ENCODE measurements at places on chromosomes 12 and 14. TPM values are rescaled to one million over a fixed set of nuclear protein-coding genes. Genes with fewer than 3 reads are reported as not detected.
A peak's percentile ranks its signal among the peaks of the same experiment; 100 is the strongest.

DNA sequence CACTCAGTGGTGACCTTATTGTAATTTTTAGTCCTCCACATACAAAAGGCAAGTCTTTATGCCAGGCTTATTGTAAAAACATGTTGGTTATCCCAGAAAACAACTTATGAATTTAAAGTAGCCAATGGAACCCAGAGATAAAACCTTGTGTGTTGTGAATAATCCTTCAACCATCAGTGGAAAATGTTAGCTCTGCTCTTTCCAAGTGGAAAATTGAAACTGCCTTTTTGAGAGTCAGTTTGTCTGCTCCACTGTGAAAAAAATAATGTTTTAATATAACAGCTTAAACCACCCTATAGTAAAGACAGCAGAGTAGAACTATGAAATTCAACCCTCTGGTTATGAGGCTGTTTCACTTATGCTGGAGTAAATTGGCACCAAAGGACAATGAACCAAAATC is 112.0 kb downstream of the TTLL5 start:
- DNase-seq = no peak

- DNase-seq = no peak
Observed at GRCh38 chr12:80901661-80902060, 36.1 kb downstream of the LIN7A start.

DNA sequence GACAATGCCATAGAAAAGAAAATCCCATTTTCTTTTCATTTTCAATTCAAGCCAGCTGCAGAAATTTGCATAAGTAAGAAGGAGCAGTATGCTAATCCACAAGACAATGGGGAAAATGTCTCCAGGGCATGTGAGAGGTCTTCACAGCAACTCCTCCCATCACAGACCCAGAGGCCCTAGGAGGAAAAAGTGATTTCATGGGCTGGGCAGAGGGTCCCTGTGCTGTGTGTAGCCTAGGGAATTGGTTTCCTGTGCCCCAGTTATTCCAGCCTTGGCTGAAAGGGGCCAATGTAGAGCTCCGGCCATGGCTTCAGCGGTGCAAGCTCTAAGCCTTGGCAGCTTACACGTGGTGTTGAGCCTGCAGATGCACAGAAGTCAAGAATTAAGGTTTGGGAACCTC is 211.4 kb downstream of the CCDC59 start:
- no peak for DNase-seq

GRCh38 chr12:29380536-29381523 is at the start of gene ERGIC2:
Gene ERGIC2, minus strand, starts transcription at chr12:29381172. Its CDS starts 9,539 bp downstream, at chr12:29371633.
- DNase-seq = peak; percentile 86

DNA sequence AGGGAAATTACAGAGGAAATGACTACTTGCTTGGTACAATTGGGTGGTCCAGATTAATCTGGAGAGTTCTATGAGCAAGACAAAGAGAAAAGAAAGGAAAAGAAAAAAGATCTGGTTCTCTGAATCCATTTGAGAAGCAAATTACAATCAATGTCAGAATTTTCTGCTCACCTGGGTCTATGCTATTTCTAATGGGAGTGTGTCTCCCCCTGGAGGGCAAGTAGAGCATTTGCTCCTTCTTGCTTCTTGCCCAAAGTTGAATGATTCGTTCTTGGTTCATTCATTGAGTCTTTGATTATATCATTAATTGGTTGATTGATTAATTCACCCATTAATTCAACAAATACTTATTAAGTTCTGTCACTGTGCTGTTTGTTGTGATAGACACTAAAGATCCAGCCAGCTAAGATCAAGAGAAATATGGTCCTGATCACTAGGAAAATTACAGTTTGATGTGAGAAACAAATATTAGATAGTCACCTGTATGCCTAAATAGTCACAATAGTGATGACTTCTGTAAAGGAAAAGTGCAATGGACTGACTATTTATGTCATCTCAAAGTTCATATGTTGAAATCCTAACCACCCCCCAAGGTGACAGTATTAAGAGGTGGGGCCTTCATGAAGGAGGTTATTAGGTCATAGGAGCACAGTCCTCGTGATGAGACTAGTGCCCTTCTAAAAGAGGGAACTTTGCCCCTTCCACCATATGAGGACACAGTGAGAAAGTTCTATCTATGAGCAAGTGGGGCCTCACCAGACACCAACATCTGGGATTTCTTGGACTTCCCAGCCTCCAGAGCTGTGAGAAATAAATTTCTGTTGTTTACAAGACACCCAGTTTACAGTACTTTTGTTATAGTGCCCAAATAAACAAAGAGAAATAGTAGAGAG is 8.0 kb upstream of the ASB8 start:
- peak; percentile 35 for DNase-seq

DNA sequence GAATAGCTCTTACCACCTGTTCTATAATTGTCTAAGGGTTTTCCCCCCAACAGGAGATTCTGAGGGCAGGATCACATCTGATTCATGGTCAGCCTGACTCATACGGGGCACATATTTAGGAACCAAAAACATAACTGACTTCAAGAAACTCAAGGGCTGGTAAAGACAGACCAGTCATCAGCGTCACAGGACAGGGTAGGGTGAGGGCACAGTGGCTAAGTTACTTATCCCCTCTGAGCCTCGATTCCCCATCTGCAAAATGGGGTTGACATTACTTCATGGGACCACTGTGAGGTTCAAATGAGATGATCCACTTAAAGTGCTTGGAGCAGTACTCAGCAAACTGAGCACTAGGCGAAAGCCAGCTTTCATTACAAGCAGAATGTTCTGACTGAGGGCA is 606 bp downstream of the CINP start:
- DNase-seq = peak; percentile 28

DNA sequence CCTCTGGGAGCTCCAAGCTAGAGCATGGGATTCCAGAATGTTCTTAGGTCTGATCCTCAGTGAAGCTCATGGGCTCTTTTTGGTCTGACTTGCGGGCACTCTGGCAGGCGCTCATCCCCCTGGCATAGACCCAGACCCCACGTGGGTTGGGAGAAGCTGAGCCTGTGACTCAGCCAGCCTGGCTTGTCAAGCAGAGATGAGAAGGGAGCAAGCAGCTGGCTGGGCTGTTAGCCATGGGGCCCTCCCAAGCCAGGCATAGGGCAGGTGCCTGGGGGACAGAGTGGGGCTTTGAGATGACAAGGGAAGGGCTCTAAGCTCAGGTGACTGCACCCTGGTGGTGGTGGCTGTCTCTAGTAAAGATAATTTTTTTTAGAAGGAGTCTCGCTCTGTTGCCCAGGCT is 80.3 kb upstream of the NOS1 start:
- no peak for DNase-seq

- DNase-seq = no peak
Observed at GRCh38 chr14:64963611-64964010, 8.5 kb downstream of the RAB15 start.

DNA sequence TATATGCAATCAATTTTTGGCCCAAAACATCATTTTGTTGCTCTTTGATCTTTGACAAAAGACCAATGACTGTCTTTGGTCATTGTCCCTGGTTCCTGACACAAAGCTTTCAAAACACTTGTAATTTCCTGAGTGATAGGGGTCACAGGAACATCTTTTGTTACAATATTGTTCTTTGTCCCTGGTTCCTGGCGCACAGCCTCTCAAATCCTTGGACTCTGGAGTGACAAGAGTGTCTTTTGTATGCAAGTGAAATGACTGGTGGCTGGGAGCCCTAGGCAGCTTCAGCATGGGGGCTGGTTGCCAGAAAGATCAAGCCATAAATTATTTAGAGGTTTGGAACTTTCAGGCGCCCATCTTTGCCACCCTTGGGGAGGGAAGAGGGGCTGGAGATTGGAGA is 53.9 kb downstream of the DNAH10 start:
- no peak for DNase-seq

GRCh38 chr12:56385873-56386272 is 23.2 kb upstream of the APOF start:
- DNase-seq = no peak

DNA sequence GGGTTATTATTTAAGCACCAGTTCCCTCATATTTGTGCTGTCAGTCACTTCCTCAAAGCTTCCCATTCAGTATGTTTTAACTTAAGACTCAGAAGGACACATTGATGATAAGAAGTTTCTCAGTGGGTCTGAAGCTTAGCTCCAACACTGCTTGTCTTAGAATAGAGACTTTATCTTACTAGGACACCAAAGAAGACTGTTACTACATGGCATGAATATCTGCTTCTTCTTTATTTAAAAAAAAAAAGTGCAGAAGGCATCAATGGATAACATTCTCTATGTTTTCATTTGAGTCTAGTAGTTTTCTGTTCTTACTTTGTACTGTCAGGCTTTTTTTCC is 404.2 kb downstream of the DAD1 start:
- no peak for DNase-seq

- DNase-seq = no peak
Observed at GRCh38 chr14:70514168-70515069, 20.4 kb downstream of the ADAM20 start.

DNA sequence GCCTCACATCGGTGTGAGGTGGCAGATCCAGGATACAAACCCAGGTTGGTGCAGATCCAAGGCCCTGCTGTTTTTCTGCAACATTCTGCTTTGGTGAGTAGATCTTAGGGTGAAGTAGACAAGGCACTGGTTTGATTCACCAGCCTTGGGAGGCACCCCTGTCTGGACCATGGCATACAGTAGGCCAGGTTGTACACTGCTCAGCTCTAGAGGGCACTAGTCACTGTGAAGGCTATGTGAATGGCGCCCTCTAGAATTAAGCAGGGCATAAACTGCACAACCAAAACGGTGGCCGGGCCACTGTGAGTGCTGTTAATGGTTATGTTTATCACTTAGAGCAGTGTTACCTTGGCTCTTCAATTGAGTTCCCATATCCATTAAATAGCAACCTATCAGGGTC is 280.6 kb upstream of the PWP1 start:
- no peak for DNase-seq

GRCh38 chr12:6312529-6313325 is 2.2 kb downstream of the PLEKHG6 start:
- DNase-seq = no peak

GRCh38 chr12:62653740-62654139 is 187.1 kb downstream of the MON2 start:
- DNase-seq = no peak

DNA sequence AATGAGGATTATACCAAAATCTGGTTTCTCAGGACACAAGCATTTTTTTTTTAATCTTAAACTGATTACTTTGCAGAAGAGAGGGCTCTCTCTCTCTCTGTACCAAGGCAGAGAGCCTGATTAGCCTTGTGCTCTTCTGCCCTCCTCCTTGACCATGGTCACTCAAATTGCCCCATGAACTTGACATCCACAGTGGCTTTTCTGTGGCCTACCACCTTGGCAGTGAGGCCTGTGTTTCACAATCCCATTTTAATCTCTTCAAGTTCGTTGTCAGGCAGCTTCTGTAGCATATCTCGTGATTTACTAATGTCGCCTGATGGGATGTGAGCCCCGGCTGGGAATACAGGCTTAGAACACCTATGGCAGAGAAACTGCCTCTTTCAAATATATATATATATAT is 30.7 kb upstream of the PWP1 start:
- DNase-seq = no peak

DNA sequence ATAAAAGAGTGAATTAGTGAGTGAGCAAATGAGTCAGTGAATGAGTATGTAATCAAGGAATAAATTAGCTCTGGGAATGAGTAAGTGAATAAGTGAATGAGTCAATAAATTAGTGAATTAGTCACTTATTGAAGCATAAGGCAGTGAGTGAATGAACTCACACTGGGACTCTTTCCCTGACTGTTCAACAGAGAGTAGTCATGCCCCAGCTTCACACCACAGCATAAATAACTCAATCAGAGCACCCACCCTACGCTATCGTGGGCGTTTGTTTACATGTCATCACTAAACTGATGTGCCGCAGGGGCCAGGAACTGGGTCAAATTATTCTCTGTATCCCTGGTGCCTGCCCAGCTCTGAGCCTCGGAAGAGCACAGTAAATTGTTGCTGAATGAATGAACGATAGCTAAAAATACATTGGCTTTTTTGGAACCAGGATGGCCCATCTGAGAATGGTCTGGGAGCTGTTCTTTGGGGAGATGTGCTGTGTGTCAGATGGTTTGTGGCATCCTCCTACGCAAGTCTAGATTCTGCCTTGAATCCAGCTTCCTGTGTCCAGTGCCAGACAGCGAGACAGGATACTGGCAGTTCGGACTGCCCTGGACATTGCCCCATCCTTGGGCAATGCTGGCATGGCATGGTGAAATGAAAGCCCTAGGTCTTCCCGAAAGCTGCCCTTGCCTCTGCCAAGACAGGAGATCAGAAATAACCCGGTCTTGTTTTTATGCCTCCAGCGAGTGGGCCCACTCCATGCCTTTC is 98.0 kb upstream of the RTL1 start:
- no peak for DNase-seq

GRCh38 chr14:69351385-69351784 is 46.7 kb downstream of the ERH start:
- no peak for DNase-seq

GRCh38 chr12:78002878-78003277 is 172.2 kb downstream of the NAV3 start:
- DNase-seq = no peak

- no peak for DNase-seq
Observed at GRCh38 chr14:47485421-47485820, 190.0 kb downstream of the MDGA2 start.

GRCh38 chr12:70418101-70418500 is 52.0 kb downstream of the KCNMB4 start:
- no peak for DNase-seq

GRCh38 chr12:3117144-3117581 is 40.0 kb downstream of the TSPAN9 start:
- no peak for DNase-seq

DNA sequence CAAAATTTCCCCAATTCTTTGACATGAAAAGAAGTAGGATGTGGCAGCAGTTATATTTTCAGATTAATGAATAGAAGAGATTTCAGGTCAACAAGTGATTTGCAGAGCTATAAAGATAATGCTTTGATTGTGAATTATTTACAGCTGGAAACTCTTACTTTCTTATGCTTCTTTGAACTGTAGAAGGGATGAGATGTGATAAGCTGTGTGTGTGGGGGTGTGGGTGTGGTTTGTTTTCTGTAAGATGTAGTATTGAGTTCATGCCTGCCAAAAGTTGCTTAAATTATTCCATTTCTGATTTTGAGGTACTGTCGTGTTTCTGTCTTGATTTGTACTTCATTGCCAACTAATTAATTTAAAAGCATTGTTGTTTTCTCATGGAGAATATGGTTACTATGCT is 22.7 kb downstream of the AEBP2 start:
- DNase-seq = peak; percentile 27

Gene ASCL4
- total RNA-seq = not detected

Gene NPAS3
- total RNA-seq = 0.26 TPM

Gene KRT85
- not detected for total RNA-seq

Gene RNU4-1
- 2,356 TPM for total RNA-seq

Gene GALNT9
- total RNA-seq = 0.30 TPM

Gene KRT72
- 0.20 TPM for total RNA-seq

Gene KRT6C
- total RNA-seq = not detected

Gene TEDC1
- total RNA-seq = 53.7 TPM

Gene PRB2
- total RNA-seq = not detected

Gene MFAP5
- total RNA-seq = not detected
